ENCODE measurements at places on chromosomes 13 and 19.

DNA sequence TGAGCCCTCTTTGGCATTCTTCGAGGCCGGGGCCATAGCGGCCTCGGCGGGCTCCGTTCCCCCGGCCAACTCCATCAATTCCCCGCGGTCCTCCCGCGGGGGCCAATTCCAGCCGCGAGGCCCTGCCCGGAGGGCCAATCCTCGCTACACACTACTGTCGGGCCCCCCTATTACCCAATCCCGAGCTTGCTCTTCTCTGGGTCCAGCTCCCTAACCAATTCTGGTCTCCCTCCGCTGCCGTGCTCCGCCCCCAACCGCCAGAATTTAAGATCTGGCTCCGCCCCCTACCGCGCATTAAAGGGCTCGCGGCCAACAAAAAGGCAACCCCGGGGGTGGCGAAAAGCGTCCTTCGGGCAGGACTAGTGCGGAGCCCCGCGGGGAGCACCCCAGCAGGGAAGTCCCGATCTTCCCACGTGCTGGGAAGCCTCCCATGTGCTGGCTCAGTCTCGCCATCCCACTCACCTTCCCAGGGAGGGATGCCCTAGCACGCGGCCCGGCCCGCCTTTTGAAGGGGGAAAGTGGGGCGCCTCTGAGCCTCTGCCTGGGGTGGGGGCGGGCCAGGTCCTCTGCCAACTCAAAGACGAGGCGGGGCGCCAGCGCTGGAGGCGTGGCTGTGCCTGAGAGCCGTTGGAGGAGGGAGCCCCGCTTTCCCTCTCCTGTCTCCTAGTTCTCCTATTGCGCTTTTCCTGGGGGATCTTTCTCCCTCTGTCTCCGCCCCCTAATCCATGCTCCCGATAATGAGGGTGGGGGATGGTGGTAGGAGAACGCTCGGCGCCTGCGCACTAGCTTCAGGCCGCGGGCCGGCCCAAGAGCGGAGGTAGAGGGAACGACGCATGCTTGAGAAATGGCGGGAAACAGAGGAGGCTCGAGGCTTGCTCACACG is 3.5 kb downstream of the LIPE start:
- DNase-seq = peak; percentile 96

DNA sequence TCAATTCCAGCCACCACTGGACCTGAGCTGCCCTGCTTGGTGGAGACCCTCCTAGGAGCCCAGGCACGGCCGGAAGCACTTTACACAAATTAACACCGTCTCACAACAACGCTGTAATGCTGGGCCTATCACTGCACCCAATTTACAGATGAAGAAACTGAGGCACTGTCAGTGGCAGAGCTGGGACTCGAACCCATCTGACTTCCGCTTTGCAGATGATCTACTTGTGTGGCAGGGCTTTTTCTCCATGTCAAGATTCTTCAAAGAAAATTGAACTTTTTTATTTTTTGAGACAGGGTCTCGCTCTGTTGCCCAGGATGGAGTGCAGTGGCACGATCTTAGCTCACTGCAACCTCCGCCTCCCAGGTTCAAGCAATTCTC is 33.8 kb downstream of the ZFR2 start:
- DNase-seq = no peak

DNA sequence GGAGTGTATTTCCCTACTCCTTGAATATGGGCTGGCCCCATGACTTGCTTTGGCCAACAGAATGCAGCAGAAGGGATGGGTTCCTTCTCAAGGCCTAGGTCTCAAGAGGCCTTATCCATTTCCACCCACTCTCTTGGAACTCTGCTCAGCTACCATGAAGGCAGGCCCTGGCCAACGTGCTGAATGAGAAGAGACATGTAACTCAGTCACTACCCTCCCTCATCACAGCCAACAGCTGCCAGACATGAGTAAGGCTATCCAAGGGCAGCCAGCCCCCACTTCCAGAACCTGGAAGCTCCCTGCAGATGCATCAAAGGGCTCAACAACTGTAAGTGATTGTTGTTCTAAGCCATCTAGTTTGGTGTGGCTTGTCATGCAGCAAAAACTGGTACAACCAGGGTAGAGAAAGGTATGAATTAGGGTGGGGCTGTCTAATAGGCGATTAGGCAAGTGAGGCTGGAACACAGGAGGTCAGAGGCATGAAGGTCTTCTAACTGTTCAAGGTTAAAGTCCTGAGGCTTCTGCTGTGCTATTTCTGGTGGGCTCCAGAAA is 1.4 kb upstream of the RASL11A start:
- DNase-seq = no peak

DNA sequence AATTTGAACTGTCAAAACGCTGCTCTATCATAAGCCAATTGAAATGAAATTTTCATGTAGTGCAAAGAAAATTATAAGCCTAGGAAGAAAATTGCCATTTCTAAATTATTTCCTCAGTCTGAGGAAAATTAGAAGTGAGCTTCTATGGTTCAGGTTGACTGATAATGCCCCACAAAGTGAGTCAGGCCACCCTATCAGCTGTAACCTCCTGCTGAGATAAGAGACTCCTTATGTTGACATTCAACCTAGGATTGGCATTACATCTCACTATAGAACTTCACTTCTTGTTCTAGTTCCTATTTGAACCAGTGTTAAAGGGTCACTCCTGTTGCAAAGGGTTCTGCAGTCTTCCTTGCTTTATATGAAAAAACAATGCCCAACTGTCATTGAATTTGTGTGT is 32.6 kb upstream of the RFC3 start:
- no peak for DNase-seq

GRCh38 chr13:94239135-94239534 is 240.3 kb downstream of the DCT start:
- DNase-seq = peak; percentile 46

DNA sequence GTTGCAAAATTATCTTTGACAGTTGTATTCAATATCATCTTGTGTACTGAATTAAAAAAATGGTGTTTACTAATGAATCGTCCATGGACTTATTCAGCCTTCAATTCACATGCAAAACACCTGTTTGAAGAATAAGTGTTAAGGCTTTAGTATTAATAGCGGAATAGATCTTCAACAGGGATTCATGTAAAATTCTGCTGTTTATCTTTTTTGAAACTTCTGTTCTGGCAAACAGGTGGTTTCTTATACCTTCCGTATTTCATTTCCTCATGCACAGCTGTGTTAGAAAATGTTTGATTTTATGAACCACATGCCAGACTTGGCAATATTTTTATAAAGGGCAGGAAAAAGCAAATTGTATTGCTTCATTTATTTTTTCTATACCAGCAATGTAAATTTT is 255.7 kb downstream of the DACH1 start:
- DNase-seq = no peak

DNA sequence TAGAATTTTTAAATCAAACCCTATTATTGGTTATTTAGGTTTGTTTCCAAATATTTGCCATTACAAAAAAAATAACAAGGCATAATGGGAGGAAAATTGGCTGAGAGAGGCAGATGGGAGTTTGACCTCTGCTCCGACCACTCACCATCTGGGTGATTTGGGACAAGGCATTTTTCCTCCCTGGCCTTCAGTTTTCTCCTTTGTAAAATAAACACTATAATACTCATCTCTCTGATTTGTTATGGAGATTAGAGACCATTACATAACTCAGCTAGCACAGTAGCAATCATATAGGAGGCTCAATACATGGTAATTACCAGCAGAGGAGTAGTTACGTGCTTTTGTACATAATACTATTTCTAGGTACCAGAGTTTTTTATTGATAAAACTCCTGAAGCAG is 70.2 kb upstream of the STK24 start:
- DNase-seq = no peak

DNA sequence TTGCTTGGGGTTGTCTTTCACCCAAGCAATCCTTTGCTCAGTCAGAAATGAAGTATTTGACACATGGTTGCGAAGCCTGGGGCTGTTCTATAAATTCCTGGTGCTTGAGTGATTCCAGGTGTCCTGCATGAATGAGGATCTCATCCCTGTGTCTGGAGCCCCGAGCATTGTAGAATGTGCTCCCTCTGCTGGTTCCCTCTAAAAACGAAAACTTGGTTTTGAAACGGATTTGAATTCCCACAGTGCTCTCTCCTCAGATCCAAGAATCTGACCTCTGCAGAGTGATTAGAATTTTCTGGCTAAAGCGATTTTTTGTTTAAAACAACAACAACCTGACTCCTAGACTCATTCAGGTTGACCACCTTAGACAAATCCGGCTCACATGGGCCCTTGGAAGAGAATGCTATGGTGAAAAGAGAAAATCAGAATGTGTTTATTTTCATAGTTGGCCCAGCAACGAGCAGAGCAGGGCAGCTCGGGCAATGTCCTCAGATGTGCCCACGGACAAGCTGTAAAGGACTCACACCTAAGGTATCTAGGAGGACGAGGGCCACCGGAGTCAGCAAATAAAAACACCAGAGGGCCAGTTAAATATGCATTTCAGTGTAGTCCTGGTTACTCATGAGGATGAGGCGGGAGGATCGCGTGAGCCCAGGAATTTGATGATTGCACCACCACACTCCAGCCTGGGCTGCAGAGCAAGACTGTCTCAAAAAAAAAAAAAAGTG is 8.7 kb upstream of the ATP12A start:
- peak; percentile 88 for DNase-seq

- no peak for DNase-seq
Measured at GRCh38 chr19:5157186-5157585, 183.4 kb downstream of the PTPRS start.

GRCh38 chr13:77831866-77832265 is 86.8 kb downstream of the EDNRB start:
- DNase-seq = no peak
